ENCODE measurements at places on chromosomes 6 and 20. TPM values are rescaled to one million over a fixed set of nuclear protein-coding genes. Genes with fewer than 3 reads are reported as not detected.

NKAIN2 gene
- total RNA-seq = not detected

PROKR2 gene
- total RNA-seq = not detected

ADGRF4 gene
- total RNA-seq = 0.22 TPM

ERVFRD-1 gene
- 0.22 TPM for total RNA-seq

CNBD2 gene
- total RNA-seq = 2.3 TPM

SIGLEC1 gene
- total RNA-seq = under 0.01 TPM

CST8 gene
- total RNA-seq = not detected

GRM4 gene
- total RNA-seq = not detected

DDR1 gene
- total RNA-seq = 36.5 TPM

PRR18 gene
- not detected for total RNA-seq

TFAP2C gene
- total RNA-seq = 0.44 TPM

FARS2 gene
- total RNA-seq = 15.8 TPM

MUC21 gene
- total RNA-seq = not detected

SLC17A1 gene
- total RNA-seq = not detected

FUCA2 gene
- 53.7 TPM for total RNA-seq

ZNF343 gene
- total RNA-seq = 13.9 TPM

BLOC1S5 gene
- total RNA-seq = 9.2 TPM

VWA7 gene
- 0.14 TPM for total RNA-seq

ATXN1 gene
- 37.4 TPM for total RNA-seq

SCRT2 gene
- total RNA-seq = not detected

ANKRD66 gene
- not detected for total RNA-seq

PCSK2 gene
- not detected for total RNA-seq

PTPRA gene
- 40.9 TPM for total RNA-seq

HLA-DMB gene
- total RNA-seq = not detected

B4GALT5 gene
- total RNA-seq = 28.9 TPM

HLA-C gene
- total RNA-seq = 321 TPM

DBNDD2 gene
- total RNA-seq = 12.3 TPM

HRH3 gene
- not detected for total RNA-seq

EDN3 gene
- total RNA-seq = 0.14 TPM

WFDC2 gene
- not detected for total RNA-seq

ARFGEF2 gene
- 54.7 TPM for total RNA-seq

MAFB gene
- total RNA-seq = 0.22 TPM

SLC22A23 gene
- 2.4 TPM for total RNA-seq

TAGAP gene
- not detected for total RNA-seq

TAF8 gene
- total RNA-seq = 19.9 TPM

METTL24 gene
- not detected for total RNA-seq

CD2AP gene
- total RNA-seq = 17.5 TPM

CLDN20 gene
- total RNA-seq = not detected

TNNC2 gene
- 0.66 TPM for total RNA-seq

PSORS1C2 gene
- not detected for total RNA-seq

SLC32A1 gene
- total RNA-seq = not detected

SYNJ2 gene
- 24.1 TPM for total RNA-seq

CDH22 gene
- total RNA-seq = not detected

TREM1 gene
- 0.29 TPM for total RNA-seq

CD40 gene
- total RNA-seq = 0.66 TPM

SRMS gene
- total RNA-seq = not detected

TCP1 gene
- 327 TPM for total RNA-seq

BPIFB2 gene
- total RNA-seq = not detected

DEFB114 gene
- not detected for total RNA-seq

FERMT1 gene
- total RNA-seq = 7.3 TPM

LAMP5 gene
- total RNA-seq = not detected

PRDM13 gene
- total RNA-seq = not detected

GPX6 gene
- total RNA-seq = not detected

LY86 gene
- not detected for total RNA-seq

HS3ST5 gene
- total RNA-seq = not detected

RIPPLY2 gene
- not detected for total RNA-seq

MRS2 gene
- total RNA-seq = 24.1 TPM
